ENCODE measurements at places on chromosomes 12 and 14.
A peak's percentile ranks its signal among the peaks of the same experiment; 100 is the strongest.

- no peak for DNase-seq
Observed at GRCh38 chr12:109358154-109358869, 10.6 kb downstream of the MYO1H start.

GRCh38 chr12:92466391-92467305 is 236.1 kb upstream of the PLEKHG7 start:
- no peak for DNase-seq

GRCh38 chr12:116213885-116214527 is 63.5 kb downstream of the MED13L start:
- DNase-seq: no peak

DNA sequence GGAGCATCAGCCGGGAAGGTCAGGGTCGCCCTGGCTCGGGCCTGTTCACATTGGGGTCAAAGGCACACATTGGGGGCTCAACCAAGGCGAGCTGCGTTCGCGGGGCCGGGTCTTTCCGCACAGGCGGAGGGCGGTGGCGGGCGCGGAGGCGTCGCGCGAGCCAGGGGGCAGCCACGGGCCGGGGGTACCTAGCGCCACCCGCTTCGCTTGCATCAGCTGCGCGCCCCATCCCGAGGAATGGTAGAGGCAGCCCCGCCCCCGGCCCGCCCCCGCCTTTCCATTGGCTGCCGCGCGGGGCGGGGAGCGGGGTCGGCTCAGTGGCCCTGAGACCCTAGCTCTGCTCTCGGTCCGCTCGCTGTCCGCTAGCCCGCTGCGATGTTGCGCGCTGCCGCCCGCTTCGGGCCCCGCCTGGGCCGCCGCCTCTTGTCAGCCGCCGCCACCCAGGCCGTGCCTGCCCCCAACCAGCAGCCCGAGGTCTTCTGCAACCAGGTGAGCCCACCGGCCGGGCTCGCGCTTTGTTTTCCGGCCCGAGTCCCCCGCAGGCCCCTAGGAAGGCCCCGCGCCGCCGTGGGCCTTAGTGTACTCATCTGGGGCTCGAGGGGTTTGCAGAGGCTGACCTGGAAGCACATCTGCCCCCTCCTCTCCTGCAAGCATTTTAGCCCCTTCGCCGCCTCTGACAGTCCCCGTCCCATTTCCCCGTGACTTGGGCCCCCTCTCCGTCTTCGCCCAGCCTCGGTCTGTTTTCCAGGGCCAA is at the start of gene ALDH2:
Gene ALDH2, plus strand, starts transcription at position 326 of the 754 bp plus-strand sequence. Its CDS starts 50 bp downstream, at position 376.
- peak; percentile 9 for DNase-seq

- no peak for DNase-seq
Observed at GRCh38 chr12:132278401-132279183, 50.8 kb downstream of the GALNT9 start.

DNA sequence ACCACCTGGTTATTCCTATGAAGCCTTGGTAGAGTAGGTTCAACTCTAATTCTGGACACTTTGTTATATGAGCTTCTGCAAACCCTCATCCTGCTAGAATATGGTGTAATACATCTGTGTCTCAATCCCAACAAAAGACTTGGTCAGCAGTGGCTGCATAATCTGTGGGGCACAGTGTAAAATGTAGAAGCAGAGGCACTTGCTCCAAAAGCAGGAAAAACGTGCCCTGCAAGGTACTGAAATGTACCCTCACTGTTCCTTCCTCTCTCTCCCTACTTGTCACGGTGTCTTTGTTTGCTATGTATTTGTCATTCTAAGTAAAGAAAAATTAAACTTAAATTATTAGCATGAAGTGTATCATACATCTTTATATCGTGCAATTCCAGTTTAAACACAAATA is 267.9 kb downstream of the BCL11B start:
- DNase-seq: no peak

DNA sequence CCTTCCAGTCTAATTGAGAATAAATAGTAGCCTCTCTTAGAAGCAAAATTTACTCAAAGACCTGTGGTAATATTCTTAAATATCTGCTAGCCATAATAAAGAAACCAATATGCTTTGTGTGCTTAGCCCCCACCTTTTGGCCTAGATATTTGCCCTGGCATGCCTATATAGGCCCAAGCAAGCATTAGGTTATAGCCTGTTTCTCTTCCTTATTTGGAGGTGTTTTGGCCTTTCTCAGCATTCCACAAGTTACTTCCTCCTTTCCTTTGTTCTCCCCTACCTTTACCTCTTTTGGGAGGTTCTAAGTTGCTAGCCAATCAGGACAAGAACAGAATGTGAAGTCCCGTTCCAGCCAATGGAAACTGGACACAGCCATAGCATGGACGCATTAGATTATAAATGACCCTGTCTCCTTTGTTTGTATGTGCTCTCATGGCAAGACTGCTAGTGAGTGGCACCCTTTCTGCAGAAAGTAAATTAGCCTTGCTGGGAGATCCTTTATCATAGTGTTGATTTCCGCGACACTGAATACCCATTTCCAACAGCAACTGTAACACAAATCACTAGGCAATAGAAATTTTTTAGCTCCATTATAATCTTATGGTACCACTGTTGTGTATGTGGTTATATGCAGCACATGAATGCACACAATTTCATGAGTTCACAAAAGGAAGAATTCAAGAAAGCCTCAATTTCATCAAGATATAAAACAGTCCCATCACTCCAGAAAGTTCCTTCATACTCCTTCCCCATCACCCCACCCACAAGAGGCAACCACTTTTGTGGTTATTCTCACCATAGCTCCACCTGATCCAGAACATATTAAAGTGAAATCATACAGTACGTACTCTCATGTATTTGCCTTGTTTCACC is 37.6 kb downstream of the CEP83 start:
- DNase-seq: no peak

- DNase-seq: no peak
Observed at GRCh38 chr14:94460631-94461416, 8.2 kb upstream of the SERPINA11 start.

GRCh38 chr14:64848239-64848638 is 31.5 kb downstream of the SPTB start:
- no peak for DNase-seq

- DNase-seq: no peak
Observed at GRCh38 chr12:99558109-99558508, 89.4 kb upstream of the GARIN6 start.

DNA sequence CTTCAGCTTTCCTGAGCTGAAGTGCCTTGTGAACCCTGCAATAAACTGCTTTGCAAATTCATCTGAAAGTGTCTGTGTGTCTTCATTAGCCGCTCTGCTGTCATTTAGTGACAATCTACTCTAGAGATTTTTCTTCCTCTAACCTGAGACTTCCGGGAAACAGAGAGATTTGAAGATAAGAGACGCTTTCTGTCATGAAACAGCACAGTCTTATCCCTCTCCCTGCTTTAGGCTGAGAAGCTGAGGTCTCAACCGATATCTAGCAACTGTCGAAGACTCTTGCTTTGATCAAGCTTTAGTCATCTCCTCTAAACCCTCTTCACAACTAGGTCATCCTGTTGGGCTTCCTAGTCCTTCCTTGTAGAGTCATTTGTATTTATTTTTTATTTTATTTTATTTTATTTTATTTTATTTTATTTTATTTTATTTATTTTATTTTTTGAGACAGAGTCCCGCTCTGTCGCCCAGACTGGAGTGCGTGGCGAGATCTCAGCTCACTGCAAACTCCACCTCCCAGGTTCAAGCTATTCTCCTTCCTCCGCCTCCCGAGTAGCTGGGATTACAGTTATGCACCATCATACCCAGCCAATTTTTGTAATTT is 1.2 kb downstream of the RNASE2 start:
- DNase-seq: no peak

GRCh38 chr12:18907728-18908127 is 169.8 kb downstream of the CAPZA3 start:
- DNase-seq: no peak

- no peak for DNase-seq
Observed at GRCh38 chr12:131962069-131962468, 12.3 kb downstream of the EP400 start.

DNA sequence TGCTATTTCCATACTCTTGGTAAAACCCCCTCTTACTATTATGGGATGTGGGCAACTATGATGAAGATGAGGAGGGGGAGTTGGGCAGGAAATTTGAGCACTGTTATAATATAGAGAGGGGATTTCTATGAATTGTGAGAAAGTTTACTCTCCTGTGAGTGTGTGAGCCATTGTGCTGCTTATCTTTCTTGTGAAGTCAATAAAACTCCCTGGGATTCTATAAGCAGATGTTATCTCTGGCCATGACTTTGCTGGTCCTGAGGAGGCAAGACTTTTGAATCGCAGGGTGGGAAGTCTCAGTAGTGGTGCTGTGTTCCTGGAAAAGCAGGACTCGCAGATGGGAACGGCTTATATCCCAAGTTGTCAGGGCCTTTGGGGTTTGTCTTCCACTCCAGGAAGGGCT is 62.2 kb downstream of the EMP1 start:
- no peak for DNase-seq

DNA sequence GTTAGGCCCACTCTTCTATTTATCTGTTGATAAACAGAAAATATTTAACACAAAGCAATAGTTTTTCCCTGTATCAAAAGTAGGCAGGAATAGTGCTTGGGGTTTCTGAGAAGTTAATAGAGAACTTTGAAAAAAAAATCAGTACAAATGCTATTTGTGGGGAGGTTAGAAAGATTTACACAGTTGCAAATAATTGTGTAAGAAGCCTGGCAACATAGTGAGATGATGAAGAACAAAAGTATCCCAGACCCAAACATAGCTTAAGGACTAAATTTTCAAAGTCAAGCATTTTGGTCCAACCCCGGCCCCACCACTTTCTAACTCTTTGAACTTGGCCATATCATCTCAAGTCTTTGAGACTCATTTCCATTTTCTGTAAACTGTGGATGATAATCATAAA is 687.5 kb upstream of the TMEM132C start:
- DNase-seq: no peak

- DNase-seq: no peak
Observed at GRCh38 chr12:32265951-32266350, 133.4 kb upstream of the FGD4 start.

- DNase-seq: no peak
Observed at GRCh38 chr12:13124656-13125505, 21.4 kb upstream of the GSG1 start.

DNA sequence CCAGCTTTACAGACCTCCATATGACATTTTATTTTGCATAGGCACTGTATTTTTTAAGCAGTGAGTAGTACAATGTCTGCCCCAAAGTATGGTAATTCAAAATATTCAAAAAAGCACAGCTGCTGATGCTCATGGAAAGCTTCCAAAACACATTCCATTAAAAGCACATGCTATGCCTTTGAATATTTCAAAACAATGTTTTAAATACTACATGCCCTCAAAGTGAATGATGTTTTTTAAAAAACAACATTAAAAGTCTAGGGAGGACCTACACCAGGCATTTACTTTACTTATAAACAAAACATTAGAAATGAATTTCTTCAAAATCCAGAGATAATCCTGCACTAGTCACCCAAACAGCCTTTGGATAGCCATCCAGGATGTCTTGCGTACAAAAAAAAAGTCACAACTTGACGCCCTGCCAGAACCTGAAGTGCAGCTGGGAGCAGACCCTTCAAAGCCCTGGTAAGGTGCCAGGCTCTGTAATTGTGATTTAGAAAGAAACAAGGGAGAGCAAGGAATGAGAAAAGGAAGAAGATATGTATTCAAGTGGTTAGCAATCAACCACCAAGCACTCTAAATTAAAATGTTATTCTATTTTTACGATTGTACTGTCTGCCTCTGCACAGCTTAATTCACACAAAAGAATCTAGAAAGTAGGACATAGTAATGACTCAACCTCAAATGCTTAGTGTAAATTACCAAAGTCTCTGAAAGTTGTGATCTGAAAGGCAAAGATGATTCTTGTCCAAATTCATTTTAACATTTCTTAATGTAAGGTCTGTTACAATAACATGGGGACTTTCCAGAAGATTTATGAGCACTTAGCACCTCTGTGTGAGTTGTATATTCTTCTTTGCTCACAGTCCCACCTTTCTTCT is 31.9 kb downstream of the CEP83 start:
- DNase-seq: no peak

Measured in stimulated activated CD8-positive, alpha-beta memory T cell treated with anti-CD3 and anti-CD28 coated beads, Interleukin-2, amount 100 ng/mL, for 1 hour (primary cell).